ENCODE measurements at places on chromosomes 4 and X.

DNA sequence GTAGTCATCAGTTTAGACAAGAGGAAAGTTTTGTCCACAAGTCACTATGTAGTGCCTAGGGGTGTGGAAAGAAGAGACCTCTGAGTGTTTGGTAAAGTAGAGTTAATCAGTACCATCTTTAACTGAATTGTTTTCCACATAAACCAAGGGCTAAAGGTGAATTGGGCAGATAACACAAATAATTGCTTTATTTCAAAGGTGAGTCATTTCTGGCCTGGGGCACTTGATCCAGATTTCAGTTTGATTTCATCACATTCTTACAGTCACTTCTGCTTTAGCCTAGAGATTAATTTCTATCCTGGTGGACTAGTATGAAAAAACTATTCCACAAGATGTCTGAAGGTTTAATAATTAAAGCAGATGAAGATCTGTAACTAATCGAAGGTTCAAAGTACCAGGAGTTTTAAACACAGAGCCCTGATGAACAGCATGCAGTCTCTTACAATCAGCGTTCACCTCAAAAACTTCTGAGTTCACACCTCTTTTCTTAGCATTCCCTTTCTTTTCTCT, 74.5 kb upstream of the BOD1L1 start:
- no peak for DNase-seq

DNA sequence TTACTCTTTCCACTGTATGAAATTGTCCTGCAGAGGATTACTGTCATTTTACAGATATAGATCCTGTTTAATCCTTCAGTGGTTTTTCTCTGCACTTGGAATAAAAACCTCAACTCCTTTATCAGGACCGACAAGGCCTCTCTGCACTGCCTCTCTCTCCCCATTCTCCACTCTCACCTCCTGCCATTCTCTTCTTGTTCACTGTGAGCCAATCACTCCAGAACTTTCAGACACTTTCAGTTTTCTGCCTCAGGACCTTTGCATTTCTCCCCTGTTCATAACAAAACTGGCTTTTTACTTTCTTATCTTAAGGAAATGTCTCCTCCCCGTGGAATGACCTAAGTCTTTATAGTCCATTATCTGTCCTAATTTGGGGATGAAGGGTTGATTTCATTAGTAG, 137.3 kb downstream of the ELOVL6 start:
- no peak for DNase-seq

- DNase-seq, result no peak
Measured at GRCh38 chr4:181860668-181861067, 382.5 kb upstream of the TENM3 start.

DNA sequence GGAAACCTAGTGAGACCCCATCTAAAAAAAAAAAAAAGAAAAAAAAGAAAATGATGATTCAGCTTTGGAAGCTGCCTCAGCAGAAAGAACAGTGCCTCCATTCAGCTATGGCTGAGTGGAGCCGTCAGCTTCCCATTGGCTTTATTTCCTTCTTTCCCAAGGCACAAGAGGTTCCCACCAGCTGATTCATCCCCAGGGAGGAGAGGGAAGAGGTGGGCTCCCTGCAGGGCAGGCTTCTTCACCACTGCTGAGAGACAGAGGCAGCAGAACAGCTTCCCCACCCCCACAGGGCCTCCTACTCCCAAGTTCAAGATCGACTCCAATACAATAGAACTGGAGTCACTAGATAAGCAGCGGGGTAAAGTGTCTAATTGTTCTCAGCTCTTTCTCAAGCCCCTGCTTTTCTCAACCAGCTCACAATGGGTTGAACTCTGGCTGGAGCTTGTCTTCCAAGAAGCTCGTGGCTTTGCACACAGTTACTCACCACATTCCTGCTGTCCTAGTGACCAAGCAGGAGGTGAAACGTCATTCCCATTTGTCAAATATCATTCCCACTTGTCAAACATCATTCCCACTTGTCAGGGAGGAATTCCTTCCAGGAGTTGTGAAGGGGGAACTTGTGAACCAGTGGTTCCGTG, 47.8 kb downstream of the FHDC1 start:
- DNase-seq, result no peak

GRCh38 chr4:138542191-138542776, 300.1 kb upstream of the SLC7A11 start:
- DNase-seq, result no peak

DNA sequence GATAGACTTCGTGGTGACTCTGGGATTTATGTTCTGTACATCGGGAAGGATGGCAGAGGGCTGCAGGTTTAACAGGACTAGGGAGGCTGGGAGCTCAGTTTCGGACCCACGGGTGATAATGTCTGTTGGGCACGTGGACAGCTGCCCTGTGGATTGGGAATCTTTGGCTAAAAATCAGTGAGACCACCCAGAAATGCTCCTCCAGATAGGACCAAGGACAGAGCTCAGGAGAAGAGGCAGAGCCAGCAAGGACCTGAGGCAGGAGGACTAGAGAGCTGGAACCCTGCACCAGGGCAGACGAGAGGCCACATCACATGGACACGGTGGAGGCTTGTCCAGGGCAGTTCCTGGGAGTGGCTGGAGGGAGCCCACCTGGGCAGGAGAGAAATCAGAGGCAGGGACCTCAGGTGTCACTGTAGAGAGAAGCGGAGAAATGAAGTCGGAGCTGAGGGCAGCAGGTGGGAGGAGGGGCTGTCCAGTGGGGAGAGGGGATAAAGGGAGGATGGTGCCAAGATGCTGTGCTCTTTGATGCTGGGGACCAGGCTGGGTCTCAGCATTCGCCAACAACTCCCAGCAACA, 79.2 kb downstream of the CPZ start:
- DNase-seq, result no peak

DNA sequence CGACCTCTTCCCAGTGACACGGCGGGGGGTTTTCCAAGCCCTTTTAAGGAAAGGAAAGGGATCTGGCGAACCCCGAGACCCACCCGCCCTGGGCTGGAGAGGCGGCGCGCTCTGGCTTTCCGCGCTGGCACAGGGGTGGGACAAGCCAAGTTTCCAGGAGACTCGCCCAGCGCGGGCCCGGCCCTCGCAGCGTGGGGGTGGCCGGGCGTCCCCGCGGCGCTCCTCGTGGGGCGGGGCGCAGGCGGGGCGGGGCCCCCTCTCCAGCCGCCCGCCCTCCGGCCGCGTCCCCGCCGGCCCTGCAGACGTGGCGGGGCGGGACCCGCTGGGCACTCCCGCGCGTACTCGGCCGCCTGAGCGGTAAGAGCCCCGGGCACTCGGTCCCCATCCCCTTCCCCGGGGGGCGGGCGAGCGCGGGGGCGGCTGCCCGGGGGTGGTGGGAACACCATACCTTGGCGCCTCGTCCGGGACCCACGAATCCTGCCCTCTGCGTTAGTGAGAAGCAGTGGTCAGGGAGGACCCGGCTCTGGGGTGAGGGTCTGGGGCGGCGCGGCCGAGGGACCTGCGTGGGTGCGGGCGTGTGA, at the start of gene FAM114A1:
TSS of gene FAM114A1 (plus strand) at position 329 of the 581 bp plus-strand sequence. CDS start 10,273 bp downstream, outside the sequence.
- DNase-seq, result peak; percentile 45

GRCh38 chrX:78748846-78749245, 1.3 kb downstream of the LPAR4 start:
- no peak for DNase-seq

- DNase-seq, result no peak
Measured at GRCh38 chr4:69727926-69728325, 32.5 kb downstream of the SULT1B1 start.

- DNase-seq, result no peak
Measured at GRCh38 chr4:182263562-182263961, 20.4 kb downstream of the TENM3 start.

- no peak for DNase-seq
Measured at GRCh38 chr4:2286904-2287593, 25.1 kb upstream of the MXD4 start.

DNA sequence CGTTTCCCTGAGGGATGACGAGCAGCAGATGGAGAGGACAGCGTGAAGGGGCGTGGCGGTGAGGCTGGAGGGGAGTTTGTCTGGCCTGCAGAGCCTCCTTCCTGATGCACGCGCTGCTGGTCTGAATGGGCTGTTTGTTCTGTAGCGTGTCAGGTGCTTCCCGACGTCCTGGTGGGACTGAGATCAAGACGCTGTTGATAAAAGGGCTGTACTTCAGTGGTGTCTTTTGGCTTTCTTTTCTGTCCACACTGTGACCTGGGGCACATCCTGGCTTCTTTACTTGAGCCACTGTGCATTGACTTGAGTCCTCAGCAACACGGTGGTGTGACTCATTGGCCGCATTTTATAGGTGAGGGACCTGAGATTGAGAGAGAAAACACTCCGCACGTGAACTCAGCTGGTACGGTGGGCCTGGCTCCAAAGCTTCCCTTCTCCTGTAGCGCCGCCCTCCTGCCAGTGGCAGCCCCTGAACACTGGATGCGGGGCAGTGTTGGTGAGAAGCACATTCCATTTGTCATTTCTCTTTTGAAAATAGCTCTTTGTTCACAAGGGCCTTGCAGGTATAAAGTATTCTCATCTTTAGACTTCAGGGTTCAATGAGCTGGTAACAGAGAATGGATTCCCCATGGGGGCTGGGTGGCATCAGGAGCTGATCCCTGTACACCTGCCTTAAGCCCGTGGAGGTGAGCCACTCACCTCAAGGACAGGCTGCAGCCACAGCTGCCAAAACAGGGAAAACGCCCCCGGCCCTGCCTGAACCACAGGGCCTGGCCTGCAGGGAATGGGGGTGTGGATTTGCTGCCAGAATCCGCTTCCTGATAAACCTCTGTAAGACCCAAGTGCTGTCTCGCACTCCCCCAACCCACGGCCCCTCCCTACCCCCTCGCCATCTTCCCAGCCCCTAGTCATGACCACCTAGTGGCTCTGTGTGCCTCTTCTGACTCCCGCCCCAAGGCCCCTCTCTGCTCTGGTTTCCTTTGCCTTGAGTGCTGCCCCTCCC, 29.2 kb downstream of the NSG1 start:
- no peak for DNase-seq

- DNase-seq, result no peak
Measured at GRCh38 chr4:14659286-14659685, 343.0 kb upstream of the CPEB2 start.

- DNase-seq, result no peak
Measured at GRCh38 chr4:10061650-10062415, 40.5 kb upstream of the SLC2A9 start.

- no peak for DNase-seq
Measured at GRCh38 chr4:686413-687040, 2.4 kb downstream of the SLC49A3 start.

DNA sequence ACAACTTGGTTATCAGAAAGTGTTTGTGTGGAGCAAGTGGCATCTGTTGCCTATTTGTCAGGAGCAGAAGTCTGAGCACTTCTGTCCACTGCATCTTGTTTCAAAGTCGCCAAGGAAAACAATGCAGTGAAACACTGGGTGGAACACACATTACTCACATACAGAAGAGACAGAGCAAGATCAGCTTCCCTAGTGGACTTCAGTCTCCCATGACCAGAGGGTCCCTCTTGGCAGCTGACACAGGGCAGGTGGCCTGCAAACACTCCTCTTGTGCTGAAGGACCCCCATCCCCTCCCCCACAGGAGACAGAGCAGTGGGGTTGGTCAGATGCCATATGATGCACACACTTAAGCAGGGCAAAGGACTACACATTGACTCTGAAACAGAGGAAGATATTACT, 3.6 kb upstream of the BBS12 start:
- no peak for DNase-seq

DNA sequence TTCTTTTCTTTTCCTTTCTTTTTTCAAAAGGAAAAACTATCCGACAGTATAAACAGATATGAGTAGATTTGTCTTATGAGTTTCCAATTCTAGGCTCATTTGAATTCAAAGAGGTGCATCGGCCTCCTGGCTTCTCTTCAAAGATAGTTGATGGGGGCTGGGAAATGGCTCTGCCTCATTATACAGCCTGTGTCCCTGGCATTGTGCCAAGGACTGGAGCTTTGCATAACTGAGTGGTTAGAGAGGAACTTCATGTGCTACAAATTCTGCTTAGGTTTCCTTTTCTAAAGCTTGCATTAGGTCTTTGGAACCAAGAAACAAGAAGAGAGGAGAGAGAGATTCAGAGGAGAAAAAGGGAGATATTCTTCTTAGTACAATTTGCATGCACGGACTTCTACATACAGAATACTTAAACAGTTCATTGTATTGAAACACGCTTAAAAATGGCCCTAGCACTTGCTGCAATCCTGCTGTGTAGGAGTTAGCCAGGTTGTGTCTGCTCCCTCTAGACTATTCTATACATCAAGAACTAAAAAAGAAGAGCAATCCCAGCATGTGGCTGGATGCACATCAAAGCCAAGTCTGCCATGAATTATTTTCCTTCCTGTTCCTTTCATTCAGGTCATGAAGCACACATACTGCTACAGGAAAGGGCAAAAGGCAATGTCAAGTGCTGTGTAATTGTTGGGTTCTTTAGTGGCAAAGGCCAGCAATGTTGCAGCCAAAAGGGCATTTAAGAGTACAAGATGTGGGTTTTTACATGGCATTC, 70.9 kb downstream of the INTS12 start:
- DNase-seq, result no peak

DNA sequence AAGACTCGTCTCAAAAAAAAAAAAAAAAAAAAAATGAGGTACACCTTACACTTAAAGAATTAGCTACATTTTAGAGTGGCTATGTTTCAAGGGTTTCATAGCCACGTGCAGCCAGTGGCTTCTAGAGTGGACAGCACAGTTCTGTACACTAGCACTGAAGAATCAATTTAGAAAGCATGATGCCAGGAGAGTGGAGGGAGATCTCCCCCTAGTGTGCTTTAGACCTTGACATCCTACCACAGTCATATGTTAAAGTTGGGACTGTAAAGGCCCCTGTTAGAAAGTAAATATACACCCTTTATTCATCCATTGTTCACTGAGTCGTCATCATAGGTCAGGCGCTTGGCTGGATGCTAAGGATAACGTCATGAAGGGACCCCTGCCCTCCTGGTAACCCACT, 179.4 kb downstream of the QDPR start:
- no peak for DNase-seq

DNA sequence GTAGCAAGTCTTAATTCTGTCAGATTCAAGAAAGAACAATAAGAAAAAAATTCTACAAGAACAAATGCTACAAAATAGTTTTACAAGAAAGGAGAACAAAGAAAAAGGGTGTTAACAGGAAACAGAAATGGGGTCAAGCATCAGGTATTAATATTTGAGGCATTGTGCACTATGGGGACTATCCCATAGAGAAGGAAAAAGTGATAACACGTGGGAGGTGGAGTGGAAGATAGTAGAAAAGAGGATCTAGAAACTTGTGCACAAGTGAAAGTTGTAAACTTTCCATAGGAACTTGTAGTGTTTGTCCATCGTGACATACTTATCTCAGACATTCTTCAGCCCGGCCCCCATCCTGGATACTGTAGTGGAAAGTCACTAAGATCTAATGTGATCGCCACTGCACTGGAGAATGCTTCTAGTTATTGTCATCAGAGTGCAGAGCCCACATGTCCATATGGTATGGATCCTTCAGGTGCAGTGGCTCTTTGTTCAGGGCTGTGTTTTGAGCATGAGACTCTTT, 15.4 kb upstream of the NFXL1 start:
- DNase-seq, result no peak

- DNase-seq, result no peak
Measured at GRCh38 chr4:141352331-141352730, 131.6 kb downstream of the ZNF330 start.

Measured in activated CD4-positive, alpha-beta T cell treated with anti-CD3 and anti-CD28 coated beads, Interleukin-2, amount 50 U/mL, for 48 hours (primary cell).